NCI-H1436 (cell line): ENCODE measurements at places on chromosomes 12 and 14.
A peak's percentile ranks its signal among the peaks of the same experiment; 100 is the strongest.

- DNase-seq: peak; percentile 1
These were observed 531.3 kb downstream of the GALC start for GRCh38 chr14:87461704-87462103.

GRCh38 chr14:60677701-60678100 lies 28.4 kb upstream of the SIX1 start:
- no peak for DNase-seq

DNA sequence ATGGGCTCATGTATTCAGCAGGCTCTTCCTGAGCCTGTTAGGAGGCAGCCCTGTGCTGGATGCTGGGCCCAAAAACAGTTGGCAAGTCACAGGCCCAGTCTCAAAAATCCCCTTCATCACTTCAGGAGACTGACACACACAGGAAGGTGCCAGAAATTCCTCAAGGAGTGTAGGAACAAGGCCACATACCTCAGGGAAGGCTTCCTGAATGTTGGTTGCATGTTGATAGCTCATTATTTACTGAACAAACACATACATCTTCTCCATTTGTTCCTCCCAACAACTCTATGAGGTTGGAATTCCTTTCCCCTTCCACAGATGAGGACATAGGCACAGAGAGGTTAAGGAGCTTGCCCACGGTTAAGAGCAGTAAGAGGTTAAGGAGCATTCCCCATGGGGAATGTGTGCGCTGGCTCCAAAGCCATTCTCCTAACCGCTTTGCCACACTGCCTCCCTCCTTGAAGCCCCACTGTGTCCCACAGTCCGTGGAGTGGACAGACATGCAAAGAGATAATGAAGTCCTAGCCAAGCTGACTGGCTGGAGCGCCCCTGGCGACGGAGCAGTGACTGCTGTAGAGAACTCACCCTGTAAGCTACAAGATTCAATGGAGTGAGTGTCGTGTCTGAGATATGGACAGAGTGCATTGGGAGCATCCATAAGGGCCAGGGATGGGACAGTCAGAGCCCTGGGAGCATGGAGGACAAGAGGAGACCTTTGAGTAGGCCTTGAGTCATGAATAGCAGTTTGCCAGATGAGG lies 3.3 kb downstream of the HHIPL1 start:
- DNase-seq: no peak

GRCh38 chr12:82912406-82912805 lies 225.7 kb downstream of the TMTC2 start:
- no peak for DNase-seq

- DNase-seq: no peak
These were observed 128.6 kb upstream of the MYL2 start for GRCh38 chr12:111048991-111049390.

GRCh38 chr12:81759190-81760051 lies at the start of gene PPFIA2:
TSS of gene PPFIA2 (minus strand) at chr12:81759350.
- DNase-seq: peak; percentile 50

DNA sequence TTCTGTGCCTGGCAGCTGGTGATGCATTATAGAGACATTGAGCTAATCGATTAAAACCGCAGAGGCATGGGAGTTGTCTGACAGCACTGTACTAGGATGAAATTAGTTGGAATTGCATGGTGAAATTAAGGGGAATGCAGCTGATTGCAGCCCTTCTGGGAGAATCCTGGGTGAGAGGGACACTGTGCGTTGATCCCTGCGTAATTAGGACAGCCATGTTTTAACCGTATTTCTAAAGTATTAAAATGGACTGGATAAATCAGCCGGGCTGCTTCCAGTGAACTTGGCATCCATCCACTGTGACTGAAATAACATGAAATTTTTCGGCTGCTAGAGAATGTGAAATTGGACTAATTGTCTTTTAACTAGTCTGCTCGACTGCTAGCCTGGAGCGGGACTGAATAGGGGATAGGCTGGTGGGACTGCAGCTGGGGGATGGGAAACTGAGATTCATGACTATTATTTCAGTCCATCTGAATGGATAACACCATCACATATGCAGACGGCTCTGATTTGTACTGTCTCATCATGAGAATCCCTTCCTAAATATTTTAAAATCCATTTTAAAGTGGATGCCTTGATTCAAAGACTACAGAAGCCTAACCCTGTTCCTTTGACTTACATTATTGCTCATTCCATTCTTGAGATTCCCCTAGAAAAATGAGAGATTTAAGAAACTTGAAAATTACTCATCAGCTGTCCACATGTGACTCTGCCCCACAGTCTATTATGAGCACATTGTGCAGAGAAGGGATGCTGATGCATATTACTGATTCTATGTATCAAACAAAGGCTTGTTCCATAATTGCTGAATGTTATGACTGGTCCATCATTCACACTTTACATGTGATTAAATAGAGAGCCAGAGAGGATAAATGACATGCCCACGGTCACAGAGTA lies 343.9 kb downstream of the NPAS3 start:
- DNase-seq: no peak

DNA sequence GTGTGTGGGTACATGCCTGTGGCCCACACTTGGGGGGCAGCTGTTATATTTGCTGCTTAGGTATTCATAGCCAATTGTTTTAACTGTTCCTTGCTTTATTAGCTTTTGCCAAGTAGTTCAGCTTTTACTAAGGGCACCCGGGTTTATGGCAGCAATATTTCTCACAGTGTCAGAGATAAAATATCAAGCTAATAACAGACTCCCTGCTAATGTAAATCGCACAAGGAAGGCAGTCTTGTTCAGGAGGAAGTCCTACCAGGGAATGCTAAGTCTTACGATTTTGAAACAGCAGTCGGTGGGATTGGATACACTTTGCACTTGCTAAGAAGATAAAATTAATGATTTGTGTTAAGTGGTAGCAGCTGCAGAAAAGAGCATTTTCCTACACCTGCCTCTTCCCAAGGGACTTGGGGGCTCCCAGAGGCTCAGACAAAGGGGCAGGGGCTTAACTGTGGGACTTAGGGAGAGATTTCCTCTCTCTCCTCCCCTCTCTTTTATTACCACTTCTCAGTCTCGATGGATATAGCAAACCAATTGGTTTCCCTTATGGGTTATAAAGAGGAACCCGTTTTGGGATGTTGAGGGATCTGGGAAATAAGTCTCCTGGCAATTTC lies 175.1 kb downstream of the NRXN3 start:
- DNase-seq: peak; percentile 81

GRCh38 chr12:20211541-20211940 lies 156.8 kb upstream of the PDE3A start:
- no peak for DNase-seq

DNA sequence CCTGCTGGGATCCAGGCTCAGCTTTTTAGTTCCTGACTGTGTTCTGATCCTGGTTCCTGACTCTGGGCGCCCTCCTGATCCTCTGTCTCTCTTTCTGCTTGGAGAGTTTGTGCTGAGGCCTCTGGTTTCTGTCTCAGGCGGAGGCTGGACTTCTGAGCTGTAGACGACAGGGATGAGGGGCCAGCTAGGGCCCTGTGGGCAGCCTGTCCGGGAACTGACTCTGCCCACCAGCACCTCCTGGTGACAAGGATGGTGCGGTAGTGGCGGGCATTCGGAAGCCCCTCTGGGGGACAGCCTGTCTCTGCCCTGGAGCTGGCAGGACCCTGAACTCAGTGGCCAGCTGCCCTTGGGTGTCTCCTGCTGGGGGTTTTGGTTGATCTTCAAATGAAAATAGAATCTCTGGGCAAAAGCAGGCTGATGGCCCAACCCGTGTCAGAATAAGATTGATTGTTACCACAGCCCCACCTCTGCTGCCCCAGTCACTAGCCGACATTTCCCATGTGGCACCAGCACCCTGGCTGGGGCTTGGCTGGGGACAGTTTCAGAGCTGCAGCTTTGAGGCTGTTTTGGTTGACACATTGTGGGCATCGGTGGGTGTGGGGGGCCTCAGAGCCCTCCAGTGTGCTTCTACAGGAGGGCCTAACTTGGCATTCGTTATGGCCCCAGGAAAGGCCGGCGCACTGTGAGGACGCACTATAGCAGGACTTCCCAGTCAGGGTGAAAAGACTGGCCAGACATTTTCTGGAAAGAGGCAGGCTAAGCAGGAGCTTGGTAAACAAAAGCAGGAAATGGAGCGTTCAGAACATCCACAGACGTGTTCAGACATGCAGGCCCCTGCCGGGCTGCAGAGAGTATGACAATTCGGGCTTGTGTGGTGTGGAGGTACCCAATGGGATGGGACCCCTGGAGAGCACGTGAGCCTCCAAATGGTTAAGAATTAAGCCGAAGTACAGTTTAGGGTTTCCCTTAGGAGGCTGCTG lies 16.2 kb downstream of the KRT80 start:
- DNase-seq: peak; percentile 85

DNA sequence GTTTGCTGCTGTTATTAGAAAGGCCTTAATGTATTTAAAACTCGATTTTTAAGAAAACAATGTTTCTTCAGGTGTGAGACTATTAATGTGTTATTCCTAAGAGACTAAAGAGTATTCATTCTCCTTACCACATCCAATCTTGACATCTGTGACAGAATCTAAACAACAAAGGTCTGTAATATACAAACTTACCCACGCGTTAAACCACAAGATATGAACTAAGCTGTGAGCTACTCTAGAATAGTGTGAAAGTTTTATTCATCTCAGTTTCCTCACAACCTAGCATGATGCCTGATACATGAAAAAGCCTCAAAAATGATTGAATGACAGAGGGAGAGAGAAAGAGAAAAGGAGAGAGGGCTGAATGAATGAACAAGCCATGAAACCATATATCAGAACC lies 117.3 kb upstream of the COCH start:
- DNase-seq: no peak

DNA sequence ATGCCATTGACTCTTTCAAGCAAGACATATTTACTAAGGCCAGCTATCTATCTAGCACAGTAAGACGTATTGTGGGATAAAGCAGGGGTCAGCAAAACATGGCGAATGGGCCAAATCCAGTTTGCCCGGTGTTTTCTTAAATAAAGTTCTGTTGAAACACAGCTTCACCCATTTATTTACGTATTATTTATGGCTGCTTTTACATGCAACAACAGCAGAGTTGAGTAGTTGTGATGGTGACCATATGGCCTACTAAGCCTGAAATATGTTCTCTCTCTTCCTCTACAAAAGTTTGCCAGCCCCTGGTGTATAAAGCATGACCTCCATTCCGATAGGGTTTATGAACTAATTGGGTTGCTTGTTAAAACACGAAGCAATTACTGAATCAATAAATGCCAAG lies 322.1 kb downstream of the CCDC91 start:
- DNase-seq: no peak

- no peak for DNase-seq
These were observed 6.3 kb upstream of the CTDSP2 start for GRCh38 chr12:57852620-57853500.

- DNase-seq: no peak
These were observed 17.7 kb upstream of the C14orf180 start for GRCh38 chr14:104561632-104562495.

GRCh38 chr12:122516544-122517361 lies 10.0 kb downstream of the RSRC2 start:
- no peak for DNase-seq

GRCh38 chr12:52427083-52427482 lies 7.1 kb downstream of the KRT75 start:
- no peak for DNase-seq

- no peak for DNase-seq
These were observed 173.1 kb downstream of the DUSP6 start for GRCh38 chr12:89179245-89179644.

- DNase-seq: no peak
These were observed 567.4 kb downstream of the MED13L start for GRCh38 chr12:115710104-115710564.

DNA sequence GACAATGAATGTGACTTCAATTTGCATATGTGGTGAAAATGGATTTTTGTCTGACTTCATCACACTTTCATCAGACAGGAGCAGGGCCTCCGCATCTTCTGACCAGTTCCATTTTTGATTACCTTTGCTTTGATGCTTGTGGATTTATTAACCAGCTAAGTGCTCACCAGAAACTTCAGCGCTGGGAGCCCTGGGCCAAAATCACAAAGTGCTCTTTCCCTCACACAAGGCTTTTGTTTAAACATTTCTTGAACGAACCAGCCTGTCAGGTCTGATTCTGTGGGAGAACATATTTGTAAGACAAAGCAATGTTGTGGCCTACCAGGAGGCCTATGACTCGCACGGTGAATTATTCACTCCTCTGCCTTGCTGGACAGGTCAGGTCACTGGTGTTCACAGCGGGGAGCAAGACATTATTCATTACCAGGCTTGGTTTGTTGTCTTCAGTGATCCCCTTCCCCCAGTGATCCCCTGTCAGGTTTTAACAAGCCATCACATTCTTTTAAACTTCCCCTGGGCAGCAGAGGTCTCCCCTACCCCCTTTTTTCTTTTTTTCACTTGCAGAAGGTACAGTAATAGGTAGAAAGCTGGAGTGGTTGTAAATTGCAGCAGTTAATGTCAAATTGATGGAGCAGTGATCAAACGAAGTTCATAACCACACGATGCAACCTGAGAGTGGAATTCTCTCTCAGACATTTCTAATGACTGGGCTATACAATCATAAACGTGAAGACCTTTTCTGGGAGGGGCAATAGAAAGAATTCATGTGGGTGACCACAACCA lies 167.5 kb upstream of the PRICKLE1 start:
- no peak for DNase-seq
